A673 (cell line): ENCODE measurements at places on chromosomes 16 and 17. TPM values are rescaled to one million over a fixed set of nuclear protein-coding genes. Genes with fewer than 3 reads are reported as not detected.

The KRTAP4-3 gene
- not detected in 2 replicates for total RNA-seq

The ARHGDIA gene
- 568 and 667 TPM in 2 replicates for total RNA-seq

The NRN1L gene
- total RNA-seq: 0.58 and 0.59 TPM in 2 replicates

The ODF4 gene
- total RNA-seq: not detected in 2 replicates

The MT1F gene
- 7.7 and 26.9 TPM in 2 replicates for total RNA-seq

The HSD3B7 gene
- 0.85 and 0.95 TPM in 2 replicates for total RNA-seq

The PYY gene
- not detected in 2 replicates for total RNA-seq

The ADAD2 gene
- not detected in 2 replicates for total RNA-seq

The MYOCD gene
- not detected in 2 replicates for total RNA-seq

The RRN3 gene
- 37.4 and 39.3 TPM in 2 replicates for total RNA-seq

GRCh38 chr17:76673729-76674128 is 30.2 kb upstream of the ST6GALNAC1 start:
- no peak for DNase-seq

GRCh38 chr16:81645266-81645694 is 133.8 kb upstream of the PLCG2 start:
- no peak for DNase-seq

DNA sequence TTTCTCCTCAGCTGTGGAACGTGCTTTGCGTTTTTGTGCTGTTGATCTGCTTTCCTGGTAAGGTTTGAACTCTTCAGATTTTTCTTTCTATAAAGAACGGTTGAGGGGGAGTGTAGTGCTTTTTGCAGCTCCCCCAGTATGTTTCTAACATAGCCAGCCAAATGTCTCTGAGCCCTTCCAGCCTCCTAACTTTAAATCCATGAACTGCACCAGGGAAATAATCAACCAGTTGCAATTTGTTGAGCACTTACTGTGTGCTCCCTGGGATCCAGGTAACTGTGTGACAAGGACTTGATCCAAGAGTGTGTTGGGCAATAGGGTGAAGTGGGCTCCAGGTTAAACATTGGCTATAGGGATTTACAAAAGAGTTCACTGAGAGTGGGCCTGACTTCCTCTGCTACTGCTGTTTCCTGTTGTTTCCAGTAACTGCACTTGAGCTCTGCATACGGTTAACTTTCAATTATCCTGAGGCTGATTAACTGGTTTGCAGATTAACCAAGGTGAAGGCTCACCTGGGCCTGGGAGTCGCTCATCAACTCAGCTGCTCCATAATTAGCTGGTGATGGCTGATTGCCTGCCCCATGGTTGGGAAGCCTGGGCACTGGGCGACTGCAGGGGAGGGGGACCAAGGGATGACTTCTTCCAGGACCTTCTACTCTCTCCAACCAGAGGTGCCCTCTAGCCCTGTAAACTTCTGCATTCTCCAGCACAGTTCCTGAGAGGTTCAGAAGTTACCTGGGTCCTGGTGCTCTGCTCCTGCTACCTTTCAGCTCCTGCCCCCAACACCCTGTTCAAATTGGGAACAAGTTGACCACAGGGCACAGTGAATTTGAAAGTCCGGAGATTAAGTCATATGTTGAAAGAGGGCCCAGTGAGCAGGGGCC is 19.5 kb downstream of the HLF start:
- DNase-seq: no peak

DNA sequence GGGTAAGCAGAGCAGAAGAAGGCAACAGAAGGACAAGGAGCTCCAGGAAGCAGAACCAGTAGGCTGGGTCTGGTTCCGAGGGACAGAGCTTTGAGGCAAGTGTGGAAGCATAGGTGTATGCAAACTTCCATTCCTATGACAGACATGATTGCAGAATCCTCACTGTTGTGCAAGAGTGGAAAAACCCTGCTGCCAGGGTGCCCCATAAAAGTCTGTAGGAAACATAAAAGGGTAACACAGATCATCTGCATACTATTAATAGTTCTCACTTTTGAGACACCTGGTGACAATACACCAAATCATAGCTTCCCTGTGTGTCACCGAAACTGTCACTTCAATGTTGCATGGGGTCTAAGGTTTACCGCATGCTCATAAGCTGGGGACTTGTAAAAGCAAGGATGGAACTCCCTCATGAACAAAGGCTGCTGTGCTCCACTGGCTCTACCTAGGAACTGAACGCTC is 39.7 kb downstream of the ARHGAP17 start:
- DNase-seq: peak; percentile 25

DNA sequence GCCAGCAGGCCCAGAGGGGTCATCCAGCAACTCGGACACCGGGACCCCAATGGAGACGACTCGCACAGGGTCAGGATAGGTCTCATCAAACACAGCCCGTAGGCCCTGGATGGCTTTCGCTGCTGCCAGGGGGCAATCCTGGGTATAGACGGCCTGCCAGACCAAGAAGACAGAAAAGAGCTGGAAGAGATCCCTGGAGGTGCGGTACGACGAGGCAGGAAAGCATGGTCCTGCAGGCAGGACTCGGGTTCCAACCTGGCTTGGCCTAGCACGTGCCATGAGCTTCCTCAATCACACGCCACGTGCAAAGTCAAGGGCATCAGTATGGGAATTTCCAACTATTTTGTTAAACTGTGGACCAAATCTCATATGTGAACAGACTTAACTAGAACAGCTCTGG is 6.3 kb upstream of the EXOSC6 start:
- DNase-seq: no peak

GRCh38 chr17:37713624-37714023 is 31.2 kb downstream of the HNF1B start:
- DNase-seq: no peak

GRCh38 chr16:89785523-89786155 is 30.8 kb downstream of the FANCA start:
- DNase-seq: no peak

DNA sequence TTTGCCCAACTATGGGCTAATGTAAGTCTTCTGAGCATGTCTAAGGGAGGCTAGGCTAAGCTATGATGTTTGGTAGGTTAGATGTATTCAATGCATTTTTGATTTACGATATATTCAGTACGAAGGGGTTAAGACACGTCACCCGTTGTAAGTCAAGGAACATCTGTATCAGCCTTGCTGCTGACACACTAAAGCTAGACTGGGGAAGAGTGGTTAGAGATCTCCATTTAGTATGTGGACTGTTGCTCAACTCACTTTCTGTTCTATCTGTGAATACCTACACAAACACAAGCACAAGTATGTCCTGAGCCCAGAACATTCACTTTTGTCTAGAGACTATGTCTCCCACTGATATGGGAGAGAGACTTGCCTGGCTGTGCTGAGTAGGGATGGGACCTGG is 71.5 kb downstream of the VMP1 start:
- DNase-seq: no peak

- DNase-seq: no peak
These were observed 2.4 kb downstream of the EPN2 start for GRCh38 chr17:19239544-19239943.

GRCh38 chr16:78703936-78704335 is 604.5 kb downstream of the WWOX start:
- DNase-seq: peak; percentile 2

- DNase-seq: no peak
These were observed 12.0 kb downstream of the CDK12 start for GRCh38 chr17:39473310-39473709.

GRCh38 chr17:12982224-12982623 is 35.6 kb downstream of the ELAC2 start:
- no peak for DNase-seq

DNA sequence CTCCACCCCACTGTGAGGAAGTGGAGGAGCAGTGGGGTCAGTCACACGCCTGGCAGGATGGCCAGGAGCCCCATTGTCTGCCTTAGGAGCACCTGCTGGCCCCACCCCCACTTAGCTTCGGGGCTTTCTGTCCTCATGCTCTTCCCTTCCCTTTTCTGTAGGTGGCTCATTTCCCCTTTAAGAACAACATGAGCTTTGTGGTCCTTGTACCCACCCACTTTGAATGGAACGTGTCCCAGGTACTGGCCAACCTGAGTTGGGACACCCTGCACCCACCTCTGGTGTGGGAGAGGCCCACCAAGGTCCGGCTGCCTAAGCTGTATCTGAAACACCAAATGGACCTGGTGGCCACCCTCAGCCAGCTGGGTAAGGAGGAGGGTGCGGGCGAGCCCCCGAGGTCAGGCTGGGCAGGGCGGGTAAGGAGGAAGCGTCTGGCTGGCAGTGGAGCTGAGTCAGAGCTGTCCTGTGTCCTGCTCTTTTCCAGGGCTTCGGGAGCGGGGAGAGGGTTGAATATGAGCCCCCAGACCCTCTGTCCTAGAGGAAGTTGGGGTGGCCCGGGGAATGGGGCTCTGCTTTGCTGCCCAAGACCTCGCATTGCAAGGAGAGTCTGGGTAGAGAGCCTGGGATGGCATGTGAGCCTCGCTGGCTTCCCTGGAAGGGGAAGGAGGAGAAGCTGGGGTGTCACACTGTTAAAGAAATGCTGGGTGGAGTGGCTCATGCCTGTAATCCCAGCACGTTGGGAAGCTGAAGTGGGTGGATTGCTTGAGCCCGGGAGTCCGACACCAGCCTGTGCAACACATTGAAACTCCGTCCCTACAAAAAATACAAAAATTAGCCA is 9.2 kb upstream of the SERPINF1 start:
- no peak for DNase-seq

DNA sequence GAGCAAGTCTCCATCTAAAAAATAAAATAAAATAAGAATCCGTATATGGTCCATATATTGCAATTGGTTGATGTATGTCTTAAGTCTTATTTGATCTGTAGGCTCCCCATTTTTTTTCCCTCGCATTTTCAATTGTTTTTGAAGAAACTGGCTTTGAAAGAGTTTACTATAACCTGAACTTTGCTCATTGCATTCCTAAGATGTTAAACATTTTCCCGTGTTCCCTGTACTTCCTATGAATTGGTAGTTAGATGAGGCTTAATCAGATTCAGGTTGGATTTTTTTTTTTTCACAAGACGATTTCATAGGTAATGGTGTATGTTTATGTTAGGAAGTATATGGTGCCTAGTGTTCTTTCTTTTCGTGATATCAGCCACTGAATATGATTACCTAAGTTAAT is 3.3 kb downstream of the LRRC36 start:
- DNase-seq: no peak

GRCh38 chr16:86509759-86510464 is 415 bp upstream of the FOXF1 start:
- DNase-seq: peak; percentile 21

DNA sequence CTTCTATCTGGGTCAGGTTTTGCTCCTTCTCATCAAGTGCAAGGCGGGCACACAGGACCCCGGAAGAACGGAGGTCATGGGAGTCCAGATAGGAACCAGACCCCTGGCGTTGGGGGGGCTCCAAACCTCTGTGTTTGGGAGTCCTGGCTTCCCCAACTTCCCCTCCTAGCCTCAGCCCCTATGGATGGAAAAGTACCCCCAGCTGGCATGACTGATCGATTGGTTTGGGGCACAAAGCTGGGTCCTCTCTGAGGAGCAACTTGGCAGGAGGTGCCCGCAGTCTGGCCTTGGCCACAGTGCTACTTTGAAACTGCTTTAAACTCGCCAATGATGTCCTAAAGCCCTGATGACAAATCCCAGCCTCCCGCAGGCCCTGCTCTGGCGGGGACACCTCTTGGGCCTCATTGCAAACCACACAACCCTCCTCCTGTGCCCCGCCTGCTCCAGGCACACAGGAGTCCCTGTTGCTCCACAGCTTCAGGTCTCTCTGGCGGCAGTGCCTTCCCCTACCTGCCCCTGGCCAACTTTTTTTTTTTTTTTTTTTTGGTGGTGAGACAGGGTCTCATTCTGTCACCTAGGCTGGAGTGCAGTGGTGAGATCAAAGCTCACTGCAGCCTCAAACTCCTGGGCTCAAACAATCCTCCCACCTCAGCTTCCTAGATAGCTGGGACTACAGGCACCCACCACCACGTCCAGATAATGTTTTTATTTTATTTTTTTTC is 38.0 kb upstream of the SNN start:
- no peak for DNase-seq

DNA sequence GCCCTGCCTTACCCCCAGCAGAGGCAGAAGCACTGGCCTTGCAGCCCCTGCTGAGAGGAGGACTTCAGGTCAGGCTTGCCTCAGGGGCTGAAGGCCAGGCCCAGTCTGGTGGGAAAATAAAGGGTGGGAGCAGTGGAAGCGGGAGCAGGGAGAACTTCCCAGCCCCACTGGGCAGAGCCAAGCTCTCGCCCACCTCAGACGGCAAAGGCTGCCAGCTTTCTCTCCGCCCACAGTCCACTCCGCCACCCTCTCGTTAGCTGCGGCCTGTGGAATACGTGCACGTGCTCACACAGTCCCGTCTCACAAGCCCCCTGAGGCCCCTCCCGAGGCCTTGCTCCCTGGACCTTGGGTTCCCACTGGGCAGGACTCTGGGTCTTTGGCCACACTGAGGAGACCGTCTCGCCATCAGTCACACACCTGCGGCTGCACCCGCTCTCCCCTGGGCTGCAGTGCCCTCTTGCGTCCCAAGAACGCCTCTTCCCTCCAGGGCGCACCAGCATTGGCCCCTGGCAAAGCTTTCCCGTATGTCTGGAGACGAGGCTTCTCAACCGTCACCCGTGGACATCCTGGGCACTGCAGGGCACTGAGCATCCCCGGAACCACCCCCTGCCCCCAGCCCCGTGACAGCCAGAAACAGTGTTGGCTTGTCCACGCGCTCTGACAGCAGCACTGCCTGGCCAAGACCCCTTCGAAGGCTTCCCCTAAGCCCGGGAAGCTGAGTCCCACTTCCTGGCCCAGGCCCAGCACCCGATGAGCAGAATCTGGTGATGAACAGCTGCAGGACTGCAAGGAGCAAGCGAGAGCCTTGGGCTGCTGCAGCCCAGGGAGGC is 8.3 kb downstream of the MRPL28 start:
- DNase-seq: peak; percentile 88

DNA sequence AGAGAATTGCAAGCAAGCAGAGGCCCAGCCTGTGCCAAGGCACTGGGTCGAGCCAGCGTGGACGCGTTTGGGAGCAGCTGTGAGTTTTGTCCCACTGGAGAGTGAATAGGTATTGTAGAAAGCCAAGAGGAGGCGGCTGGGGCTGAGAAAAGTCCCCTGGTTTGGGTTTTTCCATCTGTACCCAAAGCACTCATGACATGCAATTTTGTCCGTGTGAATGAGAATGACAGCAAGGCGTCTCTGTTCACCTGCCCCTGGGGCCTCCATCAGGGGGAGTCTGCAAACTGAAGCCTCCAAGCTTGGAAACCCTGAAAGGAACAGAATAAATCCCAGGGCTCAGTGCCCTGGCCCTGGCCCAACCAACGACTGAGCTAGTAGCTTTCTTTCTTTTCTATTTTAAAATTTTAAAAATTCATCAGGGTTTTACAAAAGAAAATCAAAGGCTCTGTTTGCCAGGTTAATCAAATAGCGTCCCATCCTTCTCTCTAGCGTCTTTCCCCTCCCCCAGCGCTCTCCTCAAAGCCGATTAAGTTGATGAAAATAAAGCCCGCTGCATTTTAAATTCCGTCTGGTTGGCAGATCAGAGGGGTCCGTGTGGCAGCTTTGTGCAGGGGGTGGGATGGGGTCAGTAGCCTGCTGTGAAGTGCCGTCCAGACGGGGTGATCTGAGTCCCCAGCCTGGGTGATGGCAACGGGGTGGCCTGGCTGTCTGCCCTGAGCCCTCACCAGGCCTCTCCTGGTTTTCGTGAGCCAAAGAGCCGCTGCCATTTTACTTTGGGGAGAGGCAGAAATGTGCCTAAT is 171.0 kb downstream of the KATNIP start:
- no peak for DNase-seq
